ENCODE measurements at places on chromosomes 13 and 19. TPM values are rescaled to one million over a fixed set of nuclear protein-coding genes. Genes with fewer than 3 reads are reported as not detected.

Gene RAB20
- 31.0 TPM for total RNA-seq

Gene LNX2
- total RNA-seq = 13.8 TPM

Gene PEAK3
- 0.67 TPM for total RNA-seq

Gene TMEM150B
- 3.3 TPM for total RNA-seq

- DNase-seq = no peak
Observed at GRCh38 chr19:39370735-39371134, 20.2 kb downstream of the PAF1 start.

GRCh38 chr13:107118506-107118905 lies 550.6 kb upstream of the ARGLU1 start:
- DNase-seq = no peak

- DNase-seq = no peak
Observed at GRCh38 chr13:62846302-62846701, 1430.7 kb upstream of the PCDH20 start.

DNA sequence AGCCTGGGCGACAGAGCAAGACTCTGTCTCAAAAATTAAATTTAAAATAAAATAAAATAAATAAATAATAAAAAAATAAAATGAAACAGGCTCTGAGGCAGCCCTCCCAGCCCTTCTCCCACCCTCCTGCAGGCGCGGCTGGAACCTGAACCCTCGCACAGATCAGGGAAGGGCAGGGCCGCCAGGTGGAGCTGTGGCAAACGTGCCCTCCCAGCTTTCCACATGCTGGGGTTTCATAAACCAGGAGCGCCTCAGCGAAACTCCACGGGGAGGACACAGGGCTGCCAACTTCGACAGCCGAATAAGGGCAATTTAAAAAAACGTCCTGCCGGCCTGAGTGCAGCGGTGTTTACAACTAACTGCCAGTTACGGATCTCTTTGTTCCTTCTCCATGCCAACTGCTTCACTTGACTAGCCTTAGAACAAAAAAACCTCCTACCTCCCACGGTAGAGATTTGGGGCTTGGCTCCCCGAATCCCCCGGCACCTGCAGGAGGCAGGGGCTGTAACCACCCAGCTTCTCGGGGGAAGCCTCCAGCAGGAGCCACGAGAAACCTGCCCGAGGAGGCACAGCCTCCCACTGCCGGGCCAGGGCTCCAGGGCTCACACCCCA lies 15.9 kb downstream of the ZNF787 start:
- peak; percentile 79 for DNase-seq

- DNase-seq = no peak
Observed at GRCh38 chr13:95254339-95254738, 46.9 kb downstream of the ABCC4 start.

DNA sequence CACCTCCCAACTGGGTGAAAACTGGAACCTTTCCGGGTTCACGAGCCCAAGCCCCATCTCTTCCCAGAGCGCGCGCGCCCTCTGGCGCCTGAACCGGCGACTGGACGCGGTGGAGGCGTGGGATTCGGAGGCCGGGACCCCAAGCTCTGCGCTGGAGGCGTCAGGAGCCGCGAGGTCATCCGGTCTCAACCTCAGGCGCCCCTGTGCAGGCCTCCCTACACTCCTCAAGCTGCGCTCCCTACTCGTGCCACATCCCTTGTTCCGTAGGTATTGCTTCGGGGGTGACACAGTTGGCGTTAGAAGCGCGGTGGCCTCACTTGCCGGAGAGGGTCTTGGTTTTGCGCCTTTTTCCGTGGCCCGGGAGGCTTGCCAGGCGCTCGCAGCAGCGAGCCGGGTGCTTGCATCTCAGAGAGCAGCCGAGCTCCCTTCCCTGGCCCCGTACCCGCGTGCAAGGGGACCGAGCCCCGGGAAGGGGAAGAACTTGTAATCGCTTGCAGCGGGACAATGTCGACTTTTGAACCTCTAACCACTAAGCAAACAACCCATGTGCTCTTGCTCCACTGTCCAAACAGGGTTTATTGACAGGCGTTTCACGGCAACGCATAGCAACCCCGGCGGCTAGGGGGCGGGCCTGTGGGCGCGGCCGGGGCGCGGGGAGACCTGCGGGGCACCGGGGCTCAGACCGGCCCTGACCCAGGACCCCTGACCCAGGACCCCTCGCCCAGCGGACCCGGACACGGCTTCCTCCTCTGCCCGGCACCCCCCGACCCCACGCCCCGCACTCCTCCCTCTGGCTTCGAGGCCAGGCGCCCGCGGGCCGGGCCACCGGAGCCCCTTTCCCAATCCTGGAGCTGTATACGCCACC lies 8.5 kb downstream of the CDX2 start:
- DNase-seq = peak; percentile 74

DNA sequence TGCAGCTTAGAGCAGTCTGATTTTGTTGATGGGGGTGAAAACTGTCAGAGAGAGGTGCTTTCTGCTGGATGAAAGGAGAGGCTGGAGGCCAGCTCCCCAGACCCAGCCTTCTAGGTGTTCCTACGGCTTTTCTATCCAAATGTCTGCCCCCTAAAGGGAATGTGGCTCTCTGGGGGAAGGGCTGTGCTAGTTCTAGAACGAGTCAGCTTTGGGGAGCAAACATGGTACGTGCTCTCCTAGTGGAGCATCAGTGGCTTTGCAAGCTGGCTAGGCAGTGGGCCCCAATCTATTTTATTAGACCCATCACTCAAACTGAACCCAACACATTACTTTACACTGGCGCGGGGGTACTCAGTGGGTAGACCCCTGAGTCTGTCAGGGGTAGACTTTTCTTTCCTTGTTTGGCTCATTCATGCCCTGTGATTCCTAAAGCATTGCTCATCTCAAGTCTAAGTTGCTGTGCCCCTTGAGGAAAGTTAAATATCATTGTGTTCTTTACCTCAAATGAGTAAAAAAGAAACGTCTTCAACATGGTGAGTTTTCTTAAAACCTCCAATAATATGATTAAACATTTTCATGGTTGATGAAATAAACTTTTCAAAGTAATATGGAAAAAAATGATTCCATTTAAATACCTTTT lies 254.9 kb downstream of the DLEU7 start:
- no peak for DNase-seq
